Sigmoid colon (tissue), 7 donors: ENCODE measurements at places on chromosomes 7 and 10. TPM values are rescaled to one million over a fixed set of nuclear protein-coding genes. Genes with fewer than 3 reads are reported as not detected.
A peak's percentile ranks its signal among the peaks of the same experiment; 100 is the strongest.

GRCh38 chr10:98045785-98046389 lies 15.5 kb upstream of the CRTAC1 start:
- DNase-seq = peak; percentile 63

- no peak for DNase-seq
Measured at GRCh38 chr7:39592586-39592985, 26.4 kb downstream of the YAE1 start.

GRCh38 chr10:629186-629998 lies 60.1 kb downstream of the DIP2C start:
- no peak for DNase-seq

DNA sequence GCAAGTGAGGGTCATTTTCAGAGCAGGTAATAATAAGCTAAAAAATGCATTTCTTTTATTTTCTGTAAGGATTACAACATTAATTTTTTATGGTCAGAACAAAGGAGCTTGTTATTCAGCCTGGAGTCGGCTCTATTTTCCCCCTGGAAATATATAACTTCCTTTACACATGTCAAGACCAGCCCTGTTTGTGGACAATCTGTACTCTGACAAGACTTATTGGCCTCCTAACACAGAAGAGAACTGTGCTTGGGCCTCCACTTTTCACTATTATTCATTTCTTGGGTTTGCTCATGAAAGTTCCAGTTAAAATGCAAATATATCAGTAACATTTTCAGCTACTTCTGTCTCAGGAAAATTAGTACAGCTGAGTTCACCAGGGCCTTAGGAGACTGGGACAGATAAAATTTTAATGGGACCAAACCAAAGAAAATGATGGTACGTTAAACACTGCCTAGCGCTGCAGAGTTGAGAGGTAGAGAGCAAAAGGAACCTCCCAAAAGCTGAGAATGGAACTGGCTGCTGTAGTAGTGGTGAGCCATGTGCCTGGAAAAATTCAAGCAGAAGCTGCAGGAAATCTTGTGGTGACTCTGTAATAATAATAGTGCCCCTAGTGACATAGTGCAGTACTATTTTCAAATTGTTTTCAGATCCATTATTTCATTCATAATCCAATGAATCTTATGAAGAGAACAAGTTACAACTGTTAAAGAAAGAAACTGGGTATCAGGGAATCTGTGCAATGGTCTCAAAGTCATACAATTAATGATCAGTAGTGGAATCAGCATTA lies 227.2 kb upstream of the KIAA1217 start:
- no peak for DNase-seq

- no peak for DNase-seq
Measured at GRCh38 chr7:46294381-46294780, 373.3 kb upstream of the IGFBP3 start.

DNA sequence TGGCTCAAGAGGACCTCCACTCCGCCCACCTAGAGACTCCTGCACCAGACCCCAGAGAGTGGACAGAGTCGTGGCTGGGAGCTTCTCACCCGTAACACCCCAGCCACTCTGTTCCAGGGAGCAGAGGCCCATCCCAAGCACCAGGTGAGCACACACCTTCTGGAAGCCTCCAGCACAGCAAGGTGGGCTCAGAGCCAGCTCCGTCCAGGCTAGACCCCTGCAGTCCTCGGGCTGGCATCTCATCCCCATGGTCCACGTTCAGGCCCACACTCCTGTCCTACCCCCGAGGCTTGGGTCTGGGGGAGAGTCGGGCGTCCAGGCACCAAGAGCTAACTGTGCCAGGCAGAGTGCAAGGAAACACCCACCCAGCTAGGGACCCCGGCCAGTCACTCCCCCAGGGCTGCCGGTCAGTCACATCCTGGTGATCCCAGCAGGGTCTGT lies 13.2 kb downstream of the PDGFA start:
- peak; percentile 57 for DNase-seq

DNA sequence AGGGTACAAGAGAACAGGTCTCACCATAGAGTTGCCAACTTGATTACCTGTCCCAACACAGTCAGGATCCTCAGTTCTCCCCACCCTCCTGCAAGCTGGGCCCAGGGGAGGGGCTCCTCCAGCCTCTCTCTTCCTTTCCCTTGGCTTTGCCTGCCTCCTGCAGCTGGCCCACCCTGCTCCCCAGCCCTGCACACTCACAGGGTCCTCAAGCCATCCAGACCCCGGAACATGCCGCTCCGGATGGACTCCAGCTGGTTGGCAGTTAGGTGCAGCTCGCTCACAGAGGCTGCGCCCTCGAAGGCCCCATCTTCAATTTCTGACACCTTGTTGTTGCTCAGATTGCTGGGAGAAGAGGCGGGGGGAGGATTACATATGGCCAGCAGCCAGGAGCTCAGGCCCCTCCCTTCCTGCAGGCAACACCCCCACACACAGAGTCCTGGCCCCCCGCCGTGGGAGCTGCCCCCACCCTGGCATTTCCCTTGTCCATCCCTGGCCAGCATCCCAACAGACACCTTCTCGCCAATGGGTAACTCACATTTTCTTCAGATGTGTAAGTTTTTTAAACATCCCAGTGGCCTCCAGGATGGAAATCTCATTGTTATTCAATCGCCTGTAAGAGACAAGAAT lies 139.2 kb downstream of the SLIT1 start:
- DNase-seq = no peak

GRCh38 chr10:52185256-52185655 lies 128.8 kb upstream of the DKK1 start:
- no peak for DNase-seq

DNA sequence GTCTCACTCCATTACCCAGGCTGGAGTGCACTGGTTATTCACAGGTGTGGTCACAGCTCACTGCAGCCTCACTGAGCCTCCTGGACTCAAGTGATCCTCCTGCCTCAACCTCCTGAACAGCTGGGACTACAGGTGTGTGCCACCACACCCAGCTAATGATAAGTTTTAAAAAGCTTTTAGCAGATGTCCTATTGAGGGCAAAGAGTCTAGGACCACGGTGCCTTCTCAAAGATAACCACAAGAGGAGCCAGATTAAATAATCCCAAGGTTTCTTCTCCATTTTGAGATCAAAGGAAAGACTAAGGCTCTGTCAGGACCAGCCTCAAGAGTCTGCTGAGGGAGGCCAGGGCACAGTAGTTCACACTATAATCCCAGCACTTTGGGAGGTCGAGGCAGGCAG lies 4.7 kb downstream of the ATP5MF start:
- no peak for DNase-seq

GRCh38 chr7:98352621-98353020 lies 48.3 kb downstream of the BAIAP2L1 start:
- DNase-seq = no peak

GRCh38 chr10:120282846-120283492 lies 174.1 kb upstream of the PLPP4 start:
- DNase-seq = no peak

GRCh38 chr7:99290980-99291607 lies 18.5 kb downstream of the MYH16 start:
- no peak for DNase-seq

GRCh38 chr10:112966194-112966855 lies 16.3 kb downstream of the TCF7L2 start:
- peak; percentile 55 for DNase-seq

- DNase-seq = no peak
Measured at GRCh38 chr7:104482362-104483037, 154.1 kb downstream of the LHFPL3 start.

DNA sequence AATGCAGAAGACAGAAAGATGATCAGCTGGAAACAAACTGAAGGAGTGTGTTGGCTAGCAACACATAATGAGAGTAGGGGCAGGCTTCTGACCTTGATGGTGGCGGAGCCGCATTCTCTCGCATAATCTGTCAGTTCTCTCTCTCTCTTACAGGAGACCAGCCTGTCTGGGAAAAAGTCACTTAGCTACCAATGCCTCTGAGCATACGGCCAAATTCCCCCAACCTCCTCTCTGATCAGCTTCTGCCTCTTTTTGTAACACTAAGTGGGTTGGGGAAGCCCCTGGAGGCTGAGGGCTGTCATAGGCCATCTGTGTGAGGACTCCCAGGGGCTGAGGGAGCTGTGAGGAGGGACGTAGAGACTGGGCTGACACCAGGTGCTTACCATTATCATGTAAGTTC lies 104.6 kb downstream of the HIPK2 start:
- DNase-seq = no peak

GRCh38 chr10:33265621-33266020 lies 68.8 kb downstream of the NRP1 start:
- DNase-seq = no peak

- no peak for DNase-seq
Measured at GRCh38 chr7:108634036-108634435, 64.4 kb downstream of the DNAJB9 start.

DNA sequence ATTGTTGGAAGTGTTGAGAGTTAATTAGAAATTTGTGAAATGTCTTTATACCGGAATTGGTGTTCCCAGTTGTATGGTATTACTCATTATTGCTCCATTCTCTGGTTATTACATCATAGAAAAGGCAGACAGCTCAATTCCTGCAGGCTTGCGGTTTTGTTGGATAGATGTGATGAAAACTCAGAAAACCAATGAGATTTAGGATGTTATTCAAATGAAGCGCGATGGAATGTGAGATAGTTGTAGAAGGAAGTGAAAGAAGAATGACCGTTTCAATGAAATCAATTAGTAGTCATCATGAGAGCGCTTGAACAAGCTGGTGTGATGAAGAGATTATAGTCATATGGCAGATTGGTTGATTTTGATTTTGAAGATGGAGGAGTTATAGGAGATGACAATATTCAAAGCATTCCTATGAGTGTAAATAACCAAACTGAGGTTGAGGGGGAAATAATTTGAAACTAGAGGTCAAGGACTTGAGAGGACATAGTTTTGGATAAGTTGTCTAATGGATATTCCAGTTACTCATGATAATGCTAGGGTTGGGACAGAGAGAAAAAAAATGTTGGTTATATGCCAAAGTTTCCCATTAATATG lies 991.5 kb downstream of the NRG3 start:
- no peak for DNase-seq

- DNase-seq = no peak
Measured at GRCh38 chr7:78900806-78901205, 552.7 kb downstream of the MAGI2 start.

DNA sequence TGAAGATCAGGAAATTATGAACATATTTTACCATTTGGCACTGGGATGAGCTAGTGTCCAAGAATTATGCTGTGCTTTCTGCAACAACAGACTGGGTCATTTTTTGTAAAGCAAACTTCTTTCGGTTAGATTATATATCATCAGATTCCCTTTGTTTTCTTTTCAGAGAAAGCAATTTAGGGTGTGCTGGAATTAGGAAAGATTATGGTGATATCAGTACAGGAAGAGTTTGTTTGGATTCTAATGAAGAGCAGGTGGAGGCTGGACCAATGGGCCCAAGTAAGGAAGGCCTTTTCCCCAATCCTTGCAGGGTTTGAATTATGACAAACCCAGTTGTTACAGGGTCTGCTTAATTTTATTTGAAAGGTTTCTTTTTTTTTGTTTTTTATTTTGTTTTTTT lies 1092.8 kb downstream of the KCNMA1 start:
- DNase-seq = no peak

GRCh38 chr10:128310971-128311658 lies 184.9 kb upstream of the MKI67 start:
- DNase-seq = no peak

Gene SFR1
- 13.3 TPM for total RNA-seq

Gene CPEB3
- total RNA-seq = 6.6 TPM

Gene ZP3
- total RNA-seq = 1.8 TPM

Gene HOXA5
- total RNA-seq = 12.2 TPM

Gene GLRX3
- total RNA-seq = 48.2 TPM

Gene ABCC2
- 1.2 TPM for total RNA-seq

Gene GTF2I
- 148 TPM for total RNA-seq

Gene SSMEM1
- total RNA-seq = not detected

Gene DRGX
- not detected for total RNA-seq
